Fibroblast of skin of back (primary cell): ENCODE measurements at places on chromosomes 5 and 9.

GRCh38 chr5:62780888-62781287, 202.3 kb downstream of the LRRC70 start:
- no peak for DNase-seq

DNA sequence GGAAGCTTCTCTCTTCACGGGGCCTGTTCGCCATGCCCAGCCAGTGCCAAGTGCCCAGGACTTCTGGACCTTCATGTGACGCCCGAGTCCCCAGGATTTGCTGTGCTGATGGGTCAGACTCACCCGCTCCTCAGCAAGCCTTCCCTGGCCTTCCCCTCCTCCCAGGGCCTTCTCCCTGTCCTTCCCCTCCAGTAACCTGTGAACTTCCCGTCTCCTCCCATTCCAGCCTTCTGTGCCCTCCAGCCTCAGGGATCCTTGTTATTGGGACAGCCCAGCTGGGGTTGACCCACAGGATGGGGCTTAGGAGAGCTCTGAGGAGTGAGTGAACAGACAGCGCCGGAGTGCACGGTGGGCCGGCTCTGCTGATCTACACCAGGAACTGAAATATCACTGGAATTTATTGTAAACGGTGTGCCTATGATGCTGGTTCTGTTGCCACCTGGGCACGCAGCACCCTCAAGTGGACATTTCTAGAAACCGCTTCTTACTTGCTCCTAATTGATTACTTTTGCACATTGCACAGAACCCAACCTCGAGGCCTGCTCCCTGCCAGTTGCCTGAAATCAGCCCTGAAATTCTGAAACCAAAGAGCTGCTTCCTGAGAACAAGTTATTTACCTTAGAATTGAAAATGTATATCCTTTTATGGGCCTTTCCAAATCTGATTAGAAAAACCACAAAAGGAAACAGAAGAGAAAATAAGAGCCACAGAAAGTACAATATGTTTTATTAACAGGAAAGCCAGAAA, 1.5 kb downstream of the SPAAR start:
- DNase-seq = peak; percentile 59

DNA sequence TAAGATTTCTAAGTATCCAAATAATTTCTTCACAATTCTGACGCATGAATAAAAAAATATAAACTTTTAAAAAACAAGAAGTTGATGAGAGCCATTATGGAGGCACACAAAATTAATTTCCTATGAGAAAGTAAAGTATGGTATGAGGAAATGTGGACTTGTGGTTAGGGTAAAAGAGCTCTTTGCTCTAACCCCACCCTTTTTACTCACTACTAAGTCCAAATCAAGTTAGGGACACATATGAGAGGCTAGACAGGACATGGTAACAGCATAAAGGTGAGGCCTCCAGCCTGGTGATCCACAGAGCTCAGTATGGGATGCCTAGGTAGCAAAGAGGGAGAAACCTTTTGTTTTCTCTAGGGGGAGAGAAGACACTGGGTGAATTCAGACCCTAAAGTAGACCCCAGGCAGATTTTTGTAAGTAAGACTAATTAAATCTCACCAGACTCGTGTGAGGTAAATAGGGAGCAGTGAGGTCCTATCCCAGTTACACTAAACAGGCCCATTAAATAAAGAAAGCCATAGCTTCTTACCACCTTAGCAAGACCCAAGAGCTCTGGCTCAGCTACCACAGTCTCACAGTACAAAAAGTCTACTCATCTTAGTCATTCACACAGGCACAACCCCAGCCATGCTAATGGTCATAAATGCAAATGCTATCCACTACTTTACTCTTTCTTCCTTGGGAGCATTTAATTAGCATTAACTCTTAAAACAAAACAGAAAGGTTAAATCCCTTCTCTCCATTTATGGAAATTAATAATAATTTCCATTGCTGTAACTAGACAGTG, 42.6 kb downstream of the MLLT3 start:
- no peak for DNase-seq

GRCh38 chr9:121153642-121154041, 48.0 kb downstream of the RAB14 start:
- DNase-seq = peak; percentile 7

- DNase-seq = peak; percentile 99
Measured at GRCh38 chr5:72451741-72452505, 55.3 kb downstream of the ZNF366 start.
